ENCODE measurements at places on chromosomes 2 and 18.

- DNase-seq, result no peak
Observed at GRCh38 chr18:45658756-45659155, 43.5 kb downstream of the SLC14A2 start.

GRCh38 chr2:81767187-81767912 is 1462.8 kb upstream of the LRRTM1 start:
- DNase-seq, result no peak

GRCh38 chr2:29014811-29015421 is 33.8 kb downstream of the TOGARAM2 start:
- DNase-seq, result peak; percentile 80

DNA sequence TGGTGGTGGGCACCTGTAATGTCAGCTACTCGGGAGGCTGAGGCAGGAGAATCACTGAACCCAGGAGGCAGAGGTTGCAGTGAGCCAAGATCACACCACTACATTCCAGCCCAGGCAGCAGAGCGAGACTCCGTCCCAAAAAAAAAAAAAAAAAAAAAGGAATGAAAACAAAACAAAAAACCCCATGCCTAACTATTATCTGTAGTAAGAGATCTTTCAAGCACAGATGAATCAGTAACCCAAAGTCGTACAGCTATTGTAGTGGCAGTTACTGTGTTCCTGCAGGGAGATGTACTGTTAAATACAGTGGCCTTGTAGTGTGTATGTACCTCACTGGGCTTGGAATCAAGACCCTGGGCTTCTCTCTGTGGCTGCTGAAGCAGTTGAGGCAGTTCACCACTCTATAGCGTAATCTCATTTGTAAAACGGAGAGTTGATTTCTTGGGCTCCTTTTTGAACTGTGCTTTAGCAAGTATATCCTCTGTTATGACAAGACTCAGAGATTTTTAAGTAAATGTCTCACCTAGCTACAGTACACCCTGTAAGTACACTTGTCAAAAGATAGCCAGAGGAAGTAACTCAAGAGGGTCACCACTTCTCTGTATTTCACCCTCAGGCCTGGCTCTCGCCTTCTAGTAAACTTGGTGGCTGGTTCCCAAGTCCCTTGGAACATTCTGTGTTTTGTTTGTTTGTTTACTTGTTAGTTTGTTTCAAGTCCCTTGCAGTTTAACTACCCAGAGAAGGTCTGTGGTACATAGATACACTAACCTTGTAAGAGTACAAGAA is 109.6 kb upstream of the FOSL2 start:
- DNase-seq, result no peak

- DNase-seq, result peak; percentile 53
Observed at GRCh38 chr2:191376981-191377629, 131.9 kb downstream of the MYO1B start.

GRCh38 chr2:108937367-108938017 is 51.5 kb downstream of the EDAR start:
- no peak for DNase-seq

DNA sequence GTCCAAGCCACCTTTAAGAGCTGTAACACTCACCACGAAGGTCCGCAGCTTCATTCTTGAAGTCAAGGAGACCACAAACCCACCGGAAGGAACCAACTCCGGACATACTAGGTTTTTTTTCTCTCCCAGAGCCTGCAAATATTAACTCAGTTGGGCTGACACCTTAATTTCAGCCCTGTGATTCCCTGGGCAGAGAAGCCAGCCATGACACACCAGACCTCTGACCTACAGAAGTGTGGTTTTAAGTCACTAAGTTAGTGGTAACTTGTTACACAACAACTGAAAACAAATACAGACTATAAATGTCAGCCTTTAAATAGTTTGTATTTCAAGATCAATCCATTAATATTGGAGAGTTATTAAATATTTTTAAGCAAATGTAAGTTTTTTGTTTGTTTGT is 855.1 kb downstream of the TMEM182 start:
- no peak for DNase-seq

- DNase-seq, result no peak
Observed at GRCh38 chr2:204850581-204850980, 305.3 kb downstream of the PARD3B start.

DNA sequence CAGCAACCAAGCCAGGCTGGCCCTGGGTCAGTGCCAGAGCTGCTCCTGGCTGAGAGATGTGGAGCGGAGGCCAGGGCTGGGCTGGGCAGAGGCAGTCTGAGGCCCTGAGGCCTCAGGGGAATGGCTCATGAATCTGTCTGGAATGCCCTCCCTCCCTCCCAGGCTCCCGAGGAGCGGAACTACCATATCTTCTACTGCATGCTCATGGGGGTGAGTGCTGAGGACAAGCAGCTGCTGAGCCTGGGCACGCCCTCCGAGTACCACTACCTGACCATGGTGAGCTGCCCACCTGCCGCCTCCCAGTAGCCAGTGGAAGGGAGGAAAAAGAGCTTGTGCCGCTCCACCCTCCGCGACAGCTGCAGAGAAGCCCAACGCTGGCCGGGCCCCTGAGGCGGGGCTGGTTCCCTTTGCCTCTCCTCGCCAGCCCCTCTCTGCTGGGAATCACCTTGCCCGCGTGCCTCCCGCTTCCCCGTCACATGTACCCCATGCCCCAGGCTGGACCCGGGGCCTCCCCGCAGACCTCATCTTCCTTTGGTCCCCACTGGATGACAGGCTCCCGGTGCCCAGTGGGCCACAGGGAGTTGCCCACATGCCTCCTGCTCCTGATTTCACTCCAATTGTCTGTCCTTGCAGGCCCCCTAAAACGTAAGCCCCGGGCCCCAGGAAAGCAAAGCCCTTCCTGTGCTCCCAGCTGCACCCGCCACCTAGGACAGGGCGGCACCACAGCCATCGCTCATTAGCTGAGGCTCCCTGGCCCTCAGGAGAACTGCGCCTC is 41.1 kb downstream of the MYO7B start:
- DNase-seq, result no peak

- no peak for DNase-seq
Observed at GRCh38 chr2:9004338-9005204, 1.1 kb upstream of the MBOAT2 start.

DNA sequence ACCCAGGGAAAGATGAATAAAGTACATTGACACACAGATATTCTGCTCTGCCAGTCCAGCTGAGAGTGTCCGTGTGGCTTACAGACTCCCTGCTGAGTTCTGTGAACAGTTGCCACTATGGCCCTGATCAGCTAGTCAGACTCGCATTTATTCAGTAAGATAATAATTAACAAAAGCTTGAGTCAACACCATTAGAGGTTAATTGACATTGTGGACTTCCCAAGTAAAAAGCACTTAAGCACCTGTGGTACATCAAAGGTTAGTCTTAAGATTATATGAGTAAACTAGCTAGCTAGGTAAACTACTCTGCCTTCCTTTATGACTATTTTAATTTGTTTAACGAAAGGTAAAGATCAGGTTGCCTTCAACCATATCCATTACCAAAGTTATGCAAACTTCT is 33.7 kb downstream of the ANKRD30B start:
- DNase-seq, result no peak

- DNase-seq, result no peak
Observed at GRCh38 chr2:191231995-191232394, 13.2 kb upstream of the MYO1B start.

- DNase-seq, result peak; percentile 34
Observed at GRCh38 chr2:54629914-54630857, 93.3 kb upstream of the EML6 start.

- DNase-seq, result peak; percentile 60
Observed at GRCh38 chr2:191539068-191539467, 138.9 kb upstream of the NABP1 start.

DNA sequence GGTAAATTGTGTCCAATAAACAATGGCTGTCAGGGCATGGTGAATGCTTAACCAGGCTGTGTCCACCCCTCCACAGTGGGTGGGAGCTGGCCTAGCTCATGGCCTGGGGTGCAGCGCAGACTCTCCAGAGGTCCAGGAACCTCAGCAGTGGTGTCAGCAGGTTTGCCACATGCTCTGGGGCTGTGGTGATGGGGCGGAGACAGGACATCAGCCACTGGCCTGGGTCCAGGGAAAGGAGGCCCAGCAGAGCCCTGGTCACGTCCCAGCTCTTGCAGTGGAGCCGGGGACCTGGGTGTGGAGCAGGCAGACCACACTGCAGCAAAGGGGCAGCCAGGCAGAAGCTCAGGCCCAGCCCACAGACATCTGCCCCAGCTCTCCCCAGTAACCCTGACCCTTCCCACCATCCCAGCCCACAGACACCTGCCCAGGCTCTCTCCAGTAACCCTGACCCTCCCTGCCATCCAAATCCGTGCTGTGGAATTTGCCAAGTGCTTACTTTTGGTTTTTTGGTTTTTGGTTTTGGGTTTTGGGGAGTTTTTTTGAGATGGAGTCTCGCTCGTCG is 13.8 kb upstream of the KIF1A start:
- DNase-seq, result no peak
